ENCODE measurements at places on chromosomes 3 and 15.

- no peak for DNase-seq
Observed at GRCh38 chr3:195003006-195003892, 267.7 kb downstream of the XXYLT1 start.

DNA sequence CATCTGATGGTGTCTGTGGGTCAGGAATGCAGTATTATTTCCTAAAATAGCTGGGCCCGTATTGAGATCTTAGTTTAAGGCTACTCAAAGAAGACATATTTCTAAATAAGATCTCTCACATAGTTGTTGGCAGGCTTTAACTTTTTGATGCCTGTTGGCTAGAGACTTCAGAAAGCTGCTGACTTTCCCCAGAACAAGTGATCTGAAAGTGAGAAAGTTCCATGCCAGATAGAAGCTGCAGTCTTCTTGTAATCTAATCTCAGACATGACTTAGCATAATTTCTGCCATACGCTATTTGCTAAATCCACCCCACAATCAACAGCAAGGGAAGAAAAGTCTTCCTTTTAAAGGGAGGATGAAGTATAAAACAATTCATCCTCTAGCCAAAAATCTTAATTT lies 867.1 kb downstream of the IGSF11 start:
- no peak for DNase-seq

DNA sequence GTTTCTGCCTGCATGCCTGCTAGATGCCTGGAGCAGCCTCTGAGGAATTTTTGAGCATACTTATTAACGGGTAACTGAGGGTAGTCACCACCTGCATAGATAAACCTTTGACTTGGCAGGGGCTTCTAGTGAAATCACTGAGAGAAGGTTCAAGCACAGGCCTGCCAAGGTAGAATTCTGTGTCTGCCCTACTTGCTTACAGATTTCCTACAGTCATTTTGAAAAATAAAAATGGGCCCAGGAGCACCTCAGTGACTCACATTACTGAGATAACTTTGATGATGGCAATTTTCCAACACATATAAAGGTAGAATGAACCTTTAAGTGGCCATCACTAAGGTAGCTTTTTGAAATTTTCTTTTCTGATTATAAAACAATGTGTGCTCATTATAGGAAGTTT lies 10.8 kb downstream of the CRTAP start:
- no peak for DNase-seq

GRCh38 chr3:159616234-159616825 lies 372.3 kb upstream of the IL12A start:
- DNase-seq: no peak

DNA sequence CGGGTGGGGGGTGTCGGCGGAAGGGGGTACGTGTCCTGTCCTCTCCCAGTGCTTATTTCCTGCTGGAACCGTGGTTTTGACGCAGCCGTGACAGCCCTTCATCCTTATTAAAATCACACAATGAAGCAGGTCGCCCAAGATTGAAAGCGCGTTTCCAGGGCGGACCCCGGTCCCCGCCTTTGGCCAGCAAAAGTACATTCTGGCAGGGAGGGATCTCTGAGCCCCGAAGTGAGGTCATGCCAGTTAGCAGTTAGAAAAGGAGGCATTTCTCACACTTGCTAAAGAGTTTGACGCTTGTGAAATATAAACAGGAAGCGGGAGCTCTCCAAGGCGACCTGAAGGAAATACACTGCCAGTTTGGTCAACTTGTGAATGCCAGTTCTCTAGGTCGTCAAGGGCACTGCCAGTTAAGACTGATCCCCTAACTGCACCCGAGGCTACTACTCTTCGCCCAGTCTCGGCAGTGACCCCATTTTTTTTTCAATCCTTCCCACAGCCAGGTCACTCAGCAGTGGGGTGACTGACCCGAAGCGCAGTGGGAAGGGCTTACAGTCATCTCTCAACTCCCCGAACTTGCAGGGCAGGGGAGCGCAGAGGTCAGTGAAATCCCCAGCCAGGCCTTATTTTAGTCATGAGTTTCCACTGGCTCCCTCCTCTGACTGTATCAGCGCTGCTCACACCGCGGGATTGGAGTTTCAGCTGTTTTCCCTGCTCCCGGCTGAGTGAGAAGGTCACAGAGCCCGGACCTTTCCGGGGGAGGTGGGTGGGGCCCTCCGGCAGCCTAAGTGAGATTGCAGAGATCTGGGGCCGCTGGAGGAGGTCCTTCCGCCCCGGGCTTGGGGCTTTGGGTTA lies 2.0 kb upstream of the BHLHE40 start:
- DNase-seq: no peak

DNA sequence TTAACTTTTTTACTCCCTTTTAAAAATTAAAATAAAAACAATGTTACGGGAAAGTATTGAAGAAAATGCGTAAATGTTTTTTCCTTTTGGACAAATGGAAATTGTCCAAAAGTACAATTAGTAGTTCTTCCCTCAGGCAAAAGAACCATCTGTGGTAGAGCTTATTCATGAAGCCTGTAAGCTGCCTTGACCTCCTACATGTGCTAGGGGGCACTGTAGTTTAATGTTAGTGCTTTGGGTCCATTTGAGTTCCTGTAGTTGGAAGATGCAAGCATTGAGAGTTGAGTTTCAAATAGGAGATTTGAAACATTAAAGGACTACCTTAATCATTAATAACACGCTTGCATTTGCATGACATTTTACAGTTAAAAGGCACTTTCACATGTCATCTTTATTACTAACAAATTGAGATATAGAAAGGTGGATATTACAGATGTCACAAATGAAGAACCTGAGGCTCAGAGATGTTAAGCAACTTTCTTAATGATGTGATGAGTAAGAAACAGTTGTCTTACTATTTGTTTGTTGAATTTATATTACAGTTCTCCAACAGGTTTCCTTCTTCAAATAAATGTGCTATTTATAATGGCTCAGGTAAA lies 1.8 kb upstream of the ZNF385D start:
- DNase-seq: no peak

- DNase-seq: no peak
Observed at GRCh38 chr3:13712682-13713180, 163.8 kb downstream of the FBLN2 start.

DNA sequence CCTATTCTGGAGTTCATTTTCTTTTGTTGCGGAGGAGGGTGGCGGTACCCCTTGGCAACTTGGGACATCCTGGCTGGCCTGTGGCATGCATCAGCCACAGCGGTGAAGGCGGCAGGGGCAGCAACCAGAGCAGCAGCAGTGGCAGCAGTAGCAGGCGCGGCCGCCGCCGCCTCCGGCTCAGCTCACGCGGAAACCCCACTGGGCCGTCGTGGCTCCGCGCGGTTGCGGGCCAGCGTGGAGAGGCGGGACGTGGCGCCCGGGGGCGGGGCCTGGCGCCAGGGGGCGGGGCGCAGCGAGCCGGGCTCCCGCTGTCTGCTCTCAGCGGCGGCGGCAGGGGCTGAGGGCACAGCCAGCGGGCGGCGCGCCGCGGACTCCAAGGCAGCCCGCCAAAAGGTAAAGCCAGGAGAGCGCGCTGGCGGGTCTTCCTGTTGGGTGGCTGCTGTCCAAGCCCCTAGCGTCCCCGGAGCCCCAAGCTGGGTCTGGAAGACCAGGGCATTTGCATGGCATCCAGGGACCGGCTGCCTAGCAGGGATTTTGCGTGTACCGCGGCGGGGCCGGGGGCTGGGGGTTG lies 334.4 kb upstream of the THRB start:
- DNase-seq: no peak

DNA sequence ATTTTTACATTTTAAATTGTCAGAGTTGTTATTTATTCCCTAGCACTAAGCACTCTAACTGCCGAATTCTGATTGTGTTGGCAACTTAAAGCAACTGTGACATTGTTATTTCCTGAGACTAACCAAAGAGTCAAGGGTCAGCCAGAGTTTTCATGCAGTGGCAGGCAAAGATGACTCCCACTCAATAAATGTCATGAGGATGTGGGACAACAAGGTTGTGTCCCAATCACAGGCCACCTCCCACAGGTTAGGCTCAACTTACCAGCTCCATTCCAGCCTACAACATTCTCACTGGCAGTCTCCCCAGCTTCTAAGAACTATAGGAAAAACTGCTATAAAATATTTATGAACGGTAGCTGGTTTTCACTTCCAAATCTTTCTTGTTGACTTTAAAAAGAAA lies 80.1 kb downstream of the RSL24D1 start:
- DNase-seq: no peak

DNA sequence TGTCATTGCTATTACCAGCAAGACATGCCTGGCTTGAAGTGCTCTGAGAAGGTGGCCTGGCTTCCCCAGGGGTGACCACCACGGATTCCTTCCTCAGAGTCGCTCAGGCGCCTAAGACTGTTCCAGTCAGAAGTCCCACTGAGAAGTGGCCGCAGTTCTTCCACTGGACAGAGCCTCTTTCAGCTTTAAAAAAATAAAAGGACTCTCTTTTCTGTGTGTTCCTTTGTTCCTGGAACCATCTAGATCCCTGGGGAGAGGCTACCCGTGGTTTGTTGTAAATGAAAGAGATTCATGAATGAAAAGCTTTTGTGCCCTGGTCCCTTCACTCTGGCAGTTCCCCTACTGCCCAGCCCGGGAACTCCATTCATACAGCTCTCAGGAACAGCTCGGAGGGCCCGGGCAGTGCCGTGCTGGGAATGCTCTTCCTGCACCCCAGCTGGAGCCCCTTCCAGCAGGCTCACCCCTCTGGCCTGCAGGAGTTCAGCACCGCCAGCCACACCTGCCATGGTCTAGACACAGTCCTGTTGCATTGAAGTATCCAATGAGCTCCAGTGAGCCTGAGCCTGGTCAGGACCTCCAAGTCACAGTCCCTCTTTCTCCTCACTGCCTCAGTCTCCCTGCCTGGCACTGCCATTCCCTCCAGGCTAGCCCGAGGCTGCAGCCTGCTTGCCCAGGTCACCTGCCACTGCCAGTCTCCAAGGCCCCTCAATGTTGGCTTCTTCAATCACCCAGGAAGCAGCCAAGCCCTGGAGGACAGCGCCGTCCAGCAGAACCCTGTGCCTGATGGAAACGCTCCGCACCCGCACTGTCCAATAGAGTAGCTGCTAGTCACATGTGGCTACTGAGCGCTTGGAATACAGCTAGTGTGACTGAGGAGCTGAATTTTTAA lies 75.4 kb downstream of the XXYLT1 start:
- DNase-seq: no peak

DNA sequence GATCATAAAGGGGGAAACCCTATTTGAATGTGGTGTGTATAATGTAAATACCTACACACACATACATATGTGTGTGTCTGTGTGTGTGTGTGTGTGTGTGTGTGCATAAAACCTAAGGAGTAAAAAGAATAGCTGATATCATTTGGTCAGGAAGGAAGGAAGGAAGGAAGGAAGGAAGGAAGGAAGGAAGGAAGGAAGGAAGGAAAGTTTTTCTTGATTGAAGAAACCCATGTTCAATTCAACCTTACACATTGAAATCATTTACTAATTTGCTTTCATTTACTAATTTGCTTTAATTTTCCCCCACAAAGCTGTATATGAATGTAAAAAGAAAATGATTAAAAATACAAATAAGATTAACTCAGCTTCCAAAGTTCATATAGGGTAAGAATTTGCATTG lies 386.6 kb downstream of the ROBO2 start:
- no peak for DNase-seq

GRCh38 chr3:73657186-73657585 lies 32.4 kb upstream of the PDZRN3 start:
- no peak for DNase-seq

DNA sequence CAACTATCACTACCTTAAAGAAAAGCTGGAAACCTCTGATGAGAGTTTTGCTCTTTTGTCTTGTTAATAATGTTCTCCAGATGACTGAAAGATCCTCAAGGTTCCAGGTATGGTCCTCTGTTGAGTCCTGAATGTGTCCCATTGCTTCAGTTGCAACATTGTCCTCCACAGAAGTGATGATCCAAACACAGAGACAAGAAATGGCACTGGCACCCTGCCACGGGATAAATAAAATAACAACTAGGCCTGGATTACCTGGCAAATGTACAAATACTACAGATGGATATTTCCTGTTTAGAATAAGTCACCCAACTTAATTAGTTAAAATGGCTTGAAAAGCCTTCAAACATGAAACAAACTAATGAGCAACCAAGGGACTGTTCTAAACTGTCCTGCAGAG lies 58.3 kb downstream of the EIF3J start:
- no peak for DNase-seq

- DNase-seq: no peak
Observed at GRCh38 chr15:36599620-36600433, 20.4 kb downstream of the CDIN1 start.

- no peak for DNase-seq
Observed at GRCh38 chr15:73681063-73681462, 3.1 kb upstream of the CD276 start.

- no peak for DNase-seq
Observed at GRCh38 chr3:73484656-73485248, 140.0 kb downstream of the PDZRN3 start.

DNA sequence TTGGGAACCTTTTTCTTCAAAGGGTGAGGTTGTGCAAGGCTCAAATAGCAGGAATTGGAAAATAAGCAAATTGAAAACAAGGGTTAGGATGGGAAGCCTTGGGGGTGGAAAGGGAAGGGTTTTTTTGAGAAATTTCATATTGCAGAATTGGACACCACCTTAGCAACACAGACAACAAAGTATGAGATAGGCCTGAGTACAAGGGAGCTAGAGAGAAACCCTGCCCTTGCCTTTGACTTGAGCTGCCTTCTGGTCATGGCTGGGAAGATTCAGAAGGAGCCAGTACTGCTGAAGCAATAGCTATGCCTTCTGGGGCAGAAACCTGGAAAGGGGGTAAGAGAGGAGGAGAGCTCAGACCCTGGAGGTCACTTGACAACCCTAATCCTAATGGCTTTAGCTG lies 445.6 kb downstream of the ERC2 start:
- DNase-seq: no peak

DNA sequence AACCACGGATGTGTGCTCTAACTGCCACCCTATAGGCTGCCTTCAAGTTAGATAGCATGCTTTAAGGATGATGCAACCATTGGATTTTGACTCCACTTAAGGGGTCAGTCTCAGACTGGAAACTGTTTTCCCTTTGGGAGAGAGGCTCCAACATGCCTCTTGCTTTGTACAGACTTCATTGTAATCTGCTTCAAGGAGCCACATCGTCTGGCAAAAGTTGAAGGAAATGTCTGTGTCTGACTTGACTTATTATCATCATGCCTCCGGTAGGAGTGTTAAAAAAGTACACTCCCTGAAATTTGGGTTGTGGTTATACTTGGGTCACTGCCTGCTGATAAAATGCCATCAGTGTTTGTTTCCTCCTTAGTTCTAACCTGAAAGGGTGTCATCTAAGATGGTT lies 245.4 kb upstream of the CDIN1 start:
- DNase-seq: no peak

Measured in GM12891 (cell line).